ENCODE measurements at places on chromosomes 13 and 19. TPM values are rescaled to one million over a fixed set of nuclear protein-coding genes. Genes with fewer than 3 reads are reported as not detected.

The ZNF888 gene
- total RNA-seq = 0.92 TPM

The CALR3 gene
- total RNA-seq = not detected

The KLK3 gene
- total RNA-seq = not detected

The PSG4 gene
- 0.98 TPM for total RNA-seq

The PRSS57 gene
- total RNA-seq = not detected

The SERTAD3 gene
- 22.8 TPM for total RNA-seq

The ZNF587 gene
- total RNA-seq = 6.9 TPM

The CLEC11A gene
- total RNA-seq = 189 TPM

The ACP7 gene
- 0.29 TPM for total RNA-seq

The PCDH17 gene
- not detected for total RNA-seq

The MEDAG gene
- total RNA-seq = 11.1 TPM

The VMAC gene
- 3.0 TPM for total RNA-seq

The ZNF493 gene
- total RNA-seq = 15.5 TPM

The KCTD4 gene
- total RNA-seq = 0.64 TPM

The CNN1 gene
- 0.58 TPM for total RNA-seq

The SLITRK6 gene
- not detected for total RNA-seq

The RGS9BP gene
- total RNA-seq = 0.69 TPM

The SKA3 gene
- 30.0 TPM for total RNA-seq

The AMH gene
- total RNA-seq = 14.1 TPM

The PCSK4 gene
- total RNA-seq = 3.3 TPM

The FFAR3 gene
- not detected for total RNA-seq

The MBD3L3 gene
- total RNA-seq = not detected

The PLEKHF1 gene
- 15.2 TPM for total RNA-seq

The NUCB1 gene
- total RNA-seq = 221 TPM

The NAPSA gene
- total RNA-seq = not detected
